HCT116 (cell line): ENCODE measurements at places on chromosomes 5 and 9.

- H3K4me1 ChIP-seq, result peaks cover 5% of the 10 kb centered on the region; the same call in 1 of the 2 replicates
- H3K27ac ChIP-seq, result no peak overlapping the region
- no peak overlapping the region for H3K4me3 ChIP-seq
- DNase-seq, result peak; percentile 68
These were observed 2.7 kb downstream of the GCNT4 start for GRCh38 chr5:75049456-75050351.

DNA sequence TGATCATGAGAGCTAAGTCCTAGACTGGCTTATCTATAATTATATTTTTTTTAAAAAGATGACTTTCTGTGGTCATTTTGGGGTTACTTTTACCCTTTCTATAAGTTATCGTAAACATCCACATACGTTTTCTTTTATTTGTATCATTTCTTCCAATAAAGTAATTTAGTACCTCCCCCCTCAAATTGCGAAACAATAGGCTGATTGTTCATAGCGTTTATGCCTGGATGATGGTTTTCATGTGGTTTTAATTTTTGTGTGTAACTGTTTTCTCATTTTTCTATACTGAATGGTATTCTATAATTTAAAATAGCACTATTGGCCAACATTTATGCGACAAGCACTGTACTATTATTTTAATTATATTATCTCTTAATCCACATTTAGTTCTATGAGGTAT is 44.5 kb downstream of the SMC5 start:
- peaks cover 9% of the 10 kb centered on the region; the same call in 1 of the 2 replicates for H3K36me3 ChIP-seq
- DNase-seq, result no peak
- no peak overlapping the region for H3K4me3 ChIP-seq
- no peaks in the 10 kb centered on the region for H3K27me3 ChIP-seq

DNA sequence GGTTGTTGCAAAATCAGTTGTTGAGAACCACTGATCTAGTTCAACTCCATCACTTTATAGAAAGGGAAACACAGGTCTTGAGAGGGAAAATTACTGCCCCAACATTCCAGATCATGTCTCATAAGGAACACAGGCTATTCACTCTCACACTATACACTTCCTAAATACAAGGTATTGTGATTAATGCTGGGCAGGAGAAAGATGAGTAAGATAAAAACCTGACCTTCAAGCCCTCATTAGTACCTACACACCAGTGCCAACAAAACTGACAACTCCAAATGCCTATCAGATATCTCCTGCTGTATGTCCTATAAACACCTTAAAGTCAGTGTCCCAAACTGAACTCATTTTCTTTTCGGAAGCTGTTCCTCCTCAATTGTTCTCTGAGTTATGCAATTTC is 8.2 kb downstream of the GNE start:
- H3K36me3 ChIP-seq, result peaks cover 3% of the 10 kb centered on the region
- no peak overlapping the region for H3K27ac ChIP-seq
- H3K27me3 ChIP-seq, result no peaks in the 10 kb centered on the region
- no peak for DNase-seq
- no peak overlapping the region for H3K4me3 ChIP-seq
- no peaks in the 10 kb centered on the region for H3K4me1 ChIP-seq

- H3K27me3 ChIP-seq, result peaks cover 29% of the 10 kb centered on the region; the same call in 1 of the 2 replicates
- H3K4me1 ChIP-seq, result no peaks in the 10 kb centered on the region
- no peak overlapping the region for H3K4me3 ChIP-seq
- DNase-seq, result no peak
- H3K27ac ChIP-seq, result no peak overlapping the region
- no peaks in the 10 kb centered on the region for H3K36me3 ChIP-seq
These were observed 81.0 kb upstream of the EQTN start for GRCh38 chr9:27377811-27378456.

GRCh38 chr5:176589039-176589769 is 20.8 kb downstream of the GPRIN1 start:
- no peaks in the 10 kb centered on the region for H3K4me1 ChIP-seq
- H3K27ac ChIP-seq, result no peak overlapping the region
- H3K27me3 ChIP-seq, result no peaks in the 10 kb centered on the region
- no peak overlapping the region for H3K4me3 ChIP-seq
- no peak for DNase-seq
- H3K36me3 ChIP-seq, result no peaks in the 10 kb centered on the region

GRCh38 chr9:106449336-106449927 is 413.5 kb upstream of the ZNF462 start:
- no peak overlapping the region for H3K27ac ChIP-seq
- DNase-seq, result no peak
- H3K27me3 ChIP-seq, result peaks cover 3% of the 10 kb centered on the region; the same call in 1 of the 2 replicates
- no peak overlapping the region for H3K4me3 ChIP-seq
- H3K4me1 ChIP-seq, result no peaks in the 10 kb centered on the region
- no peaks in the 10 kb centered on the region for H3K36me3 ChIP-seq

- no peaks in the 10 kb centered on the region for H3K27me3 ChIP-seq
- H3K36me3 ChIP-seq, result no peaks in the 10 kb centered on the region
- no peak overlapping the region for H3K27ac ChIP-seq
- no peak for DNase-seq
- no peak overlapping the region for H3K4me3 ChIP-seq
These were observed 599.9 kb downstream of the ISL1 start for GRCh38 chr5:51983161-51983560.

GRCh38 chr5:57346328-57346727 is 136.3 kb downstream of the ACTBL2 start:
- H3K4me3 ChIP-seq, result no peak overlapping the region
- H3K36me3 ChIP-seq, result no peaks in the 10 kb centered on the region
- H3K27me3 ChIP-seq, result no peaks in the 10 kb centered on the region
- H3K27ac ChIP-seq, result no peak overlapping the region
- no peaks in the 10 kb centered on the region for H3K4me1 ChIP-seq
- no peak for DNase-seq

DNA sequence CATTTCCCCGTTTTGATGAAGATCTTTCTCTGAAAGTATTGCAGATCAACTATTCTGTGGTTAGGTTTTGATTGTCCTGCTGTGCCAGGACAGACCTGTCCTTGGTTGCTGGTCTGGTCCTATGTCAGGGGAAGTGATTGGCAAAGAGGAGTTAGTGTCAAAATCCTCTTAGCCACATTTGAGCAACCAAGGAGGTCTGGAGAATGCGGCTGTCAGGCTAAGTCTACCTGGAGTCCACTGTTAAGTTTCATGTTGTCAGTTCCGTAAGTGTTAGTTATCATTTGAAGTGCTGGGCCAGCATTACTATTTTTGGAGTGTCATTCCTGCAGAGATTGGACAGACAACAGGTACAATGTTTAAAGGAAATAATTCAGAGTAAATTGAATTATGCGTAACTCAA is 62.3 kb downstream of the UBE2QL1 start:
- H3K27me3 ChIP-seq, result no peaks in the 10 kb centered on the region; the same call in 1 of the 2 replicates
- no peak overlapping the region for H3K4me3 ChIP-seq
- H3K4me1 ChIP-seq, result no peaks in the 10 kb centered on the region
- no peak for DNase-seq
- H3K27ac ChIP-seq, result no peak overlapping the region

DNA sequence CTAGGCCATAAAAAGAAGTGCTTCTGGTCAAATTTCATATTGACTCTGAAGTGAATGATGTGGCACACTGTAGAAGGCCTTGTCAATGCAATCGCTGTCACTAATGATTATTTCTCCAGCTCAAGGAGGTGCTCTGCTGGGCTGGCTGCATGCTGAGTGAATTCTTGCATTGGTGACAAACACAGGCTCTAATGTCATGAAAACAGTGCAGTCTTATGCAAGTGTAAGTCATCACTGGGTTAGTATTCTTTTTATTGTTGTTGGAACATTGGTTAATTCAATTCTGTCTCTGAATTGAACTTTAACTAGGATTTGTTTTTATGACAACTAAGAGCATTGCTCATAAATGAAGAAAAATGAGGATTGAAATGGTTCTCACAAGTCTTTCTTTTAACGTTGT is 57.3 kb upstream of the CD180 start:
- no peaks in the 10 kb centered on the region for H3K4me1 ChIP-seq
- no peaks in the 10 kb centered on the region for H3K27me3 ChIP-seq
- no peaks in the 10 kb centered on the region for H3K36me3 ChIP-seq
- no peak overlapping the region for H3K27ac ChIP-seq
- no peak for DNase-seq

- H3K27ac ChIP-seq, result peak overlapping the region; percentile 50
- H3K4me3 ChIP-seq, result no peak overlapping the region
- no peaks in the 10 kb centered on the region for H3K27me3 ChIP-seq
- H3K36me3 ChIP-seq, result no peaks in the 10 kb centered on the region
- peak; percentile 78 for DNase-seq
- H3K4me1 ChIP-seq, result peaks cover 41% of the 10 kb centered on the region
These were observed 42.9 kb downstream of the RIC1 start for GRCh38 chr9:5671711-5672353.

GRCh38 chr5:177366528-177367322 is 9.0 kb downstream of the RGS14 start:
- H3K4me1 ChIP-seq, result peaks cover 60% of the 10 kb centered on the region
- DNase-seq, result no peak
- H3K36me3 ChIP-seq, result no peaks in the 10 kb centered on the region
- H3K27ac ChIP-seq, result no peak overlapping the region
- no peak overlapping the region for H3K4me3 ChIP-seq

DNA sequence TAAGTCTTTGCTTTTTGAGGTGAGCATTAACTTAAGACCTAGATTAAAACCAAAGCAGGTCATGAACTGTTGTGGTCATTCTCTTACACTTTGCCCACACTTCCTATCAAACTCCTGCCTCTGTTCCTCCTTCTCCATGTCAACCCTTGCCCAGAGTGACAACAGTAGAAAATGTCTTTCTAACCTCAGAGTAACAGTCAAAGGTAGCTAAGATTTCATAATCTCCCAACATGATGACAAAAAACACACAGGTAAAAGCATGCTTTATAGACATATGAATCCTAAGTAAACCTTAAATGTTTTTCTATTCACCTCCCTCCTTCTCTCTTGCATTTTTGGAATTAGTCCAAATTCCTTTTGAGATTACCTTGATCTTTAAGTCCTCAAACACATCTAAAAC is 422.3 kb downstream of the SPATA31D1 start:
- no peaks in the 10 kb centered on the region for H3K36me3 ChIP-seq
- no peak overlapping the region for H3K27ac ChIP-seq
- no peaks in the 10 kb centered on the region for H3K4me1 ChIP-seq
- no peaks in the 10 kb centered on the region for H3K27me3 ChIP-seq
- no peak for DNase-seq

GRCh38 chr5:110851357-110851756 is 112.5 kb downstream of the SLC25A46 start:
- H3K27me3 ChIP-seq, result no peaks in the 10 kb centered on the region
- H3K4me1 ChIP-seq, result no peaks in the 10 kb centered on the region; the same call in 1 of the 2 replicates
- no peak overlapping the region for H3K27ac ChIP-seq
- DNase-seq, result no peak

DNA sequence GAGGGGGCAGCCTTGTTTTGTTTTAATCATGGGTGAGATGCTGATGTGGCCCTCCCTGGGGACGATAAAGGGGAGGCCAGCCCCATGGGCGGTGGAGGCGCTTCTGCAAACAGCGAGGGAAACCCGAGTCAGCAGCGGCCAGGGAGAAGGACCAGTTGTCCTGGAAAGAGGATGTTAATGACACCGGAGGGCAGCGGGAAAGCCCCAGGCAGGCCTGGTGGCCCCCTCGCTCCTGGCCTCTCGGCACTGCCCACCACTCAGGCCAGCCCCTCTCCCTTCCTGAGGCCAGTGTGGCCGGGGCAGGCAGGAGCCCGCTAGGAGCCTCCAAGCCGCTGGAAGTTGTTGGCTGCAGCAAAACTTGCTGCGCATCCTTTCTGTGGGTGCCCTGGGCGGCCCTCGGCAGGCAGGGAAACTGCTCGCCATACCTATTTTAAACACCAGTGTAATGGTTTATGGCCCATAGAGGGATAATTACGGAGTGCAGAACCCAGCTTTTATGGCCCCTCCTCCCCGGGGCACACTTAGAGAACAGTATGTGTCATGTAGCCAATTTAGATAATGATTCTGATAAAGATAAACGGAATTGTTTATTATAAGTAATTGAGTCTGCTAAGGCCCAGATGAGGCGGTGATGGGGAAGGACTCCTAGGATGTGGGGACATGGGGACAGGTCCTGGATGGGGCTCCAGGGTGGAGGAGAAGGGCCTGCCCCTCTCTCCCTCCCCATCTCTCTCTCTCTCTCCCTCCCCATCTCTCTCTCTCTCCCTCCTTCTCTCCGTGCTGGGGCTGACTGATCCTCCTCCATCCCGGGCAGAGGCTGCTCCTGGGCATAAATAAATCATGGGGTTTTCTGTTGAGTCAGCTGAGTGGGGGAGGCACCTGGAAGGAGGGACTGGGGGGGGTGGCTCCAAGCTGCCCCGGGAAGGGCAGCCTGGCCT is 36.9 kb downstream of the LMX1B start:
- DNase-seq, result no peak
- H3K27ac ChIP-seq, result no peak overlapping the region
- H3K4me1 ChIP-seq, result no peaks in the 10 kb centered on the region
- no peaks in the 10 kb centered on the region for H3K36me3 ChIP-seq

DNA sequence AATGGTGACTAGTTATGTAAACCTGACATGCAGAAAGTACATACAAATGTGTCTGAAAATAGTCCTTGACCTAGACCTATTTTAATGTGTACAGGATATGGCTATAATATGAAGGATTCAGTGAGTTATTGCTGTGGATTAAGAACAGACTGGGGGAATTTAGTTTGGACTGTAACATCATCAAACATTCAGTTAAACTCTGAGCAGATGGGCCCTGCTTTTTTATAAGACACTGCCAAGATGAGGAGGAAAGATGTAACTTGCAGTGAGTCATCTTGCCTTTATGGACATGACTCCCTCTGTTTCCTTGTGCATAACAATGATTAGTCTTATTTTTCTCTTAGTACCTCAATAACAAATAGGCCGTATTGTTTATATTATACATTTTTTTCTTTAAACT is 12.2 kb downstream of the PPP3R2 start:
- DNase-seq, result no peak
- H3K4me1 ChIP-seq, result peaks cover 5% of the 10 kb centered on the region; the same call in 1 of the 2 replicates
- H3K4me3 ChIP-seq, result no peak overlapping the region
- no peaks in the 10 kb centered on the region for H3K27me3 ChIP-seq

GRCh38 chr5:99010294-99010693 is 81.5 kb upstream of the CHD1 start:
- DNase-seq, result no peak
- H3K4me3 ChIP-seq, result no peak overlapping the region
- H3K36me3 ChIP-seq, result no peaks in the 10 kb centered on the region
- no peaks in the 10 kb centered on the region for H3K27me3 ChIP-seq
- no peaks in the 10 kb centered on the region for H3K4me1 ChIP-seq

- DNase-seq, result no peak
- H3K27ac ChIP-seq, result no peak overlapping the region
- no peaks in the 10 kb centered on the region for H3K36me3 ChIP-seq
These were observed 260.7 kb upstream of the ARRDC3 start for GRCh38 chr5:91643797-91644196.
